T-helper 9 cell (primary cell): ENCODE measurements at places on chromosomes 11 and 22.

DNA sequence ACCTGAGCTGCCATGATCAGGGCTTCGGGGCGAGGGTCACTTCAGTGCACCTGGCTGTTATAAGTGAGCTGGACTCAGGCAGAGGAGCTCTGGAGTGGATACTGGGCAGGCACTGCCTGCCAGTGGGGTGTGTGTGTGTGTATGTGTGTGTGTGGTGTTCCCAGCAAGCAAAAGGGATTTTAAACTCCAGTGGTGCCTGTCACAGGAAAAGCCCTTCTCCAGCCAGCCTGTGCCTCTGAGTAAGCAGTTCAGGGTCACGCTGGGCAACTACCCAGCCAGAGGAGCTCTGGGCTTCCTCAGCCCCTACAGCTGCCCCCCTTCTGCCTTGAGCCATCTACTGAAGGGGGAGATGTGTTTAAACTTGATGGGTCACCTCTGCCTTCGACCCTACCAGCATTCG, 109.0 kb downstream of the OSBP2 start:
- no peak for DNase-seq

DNA sequence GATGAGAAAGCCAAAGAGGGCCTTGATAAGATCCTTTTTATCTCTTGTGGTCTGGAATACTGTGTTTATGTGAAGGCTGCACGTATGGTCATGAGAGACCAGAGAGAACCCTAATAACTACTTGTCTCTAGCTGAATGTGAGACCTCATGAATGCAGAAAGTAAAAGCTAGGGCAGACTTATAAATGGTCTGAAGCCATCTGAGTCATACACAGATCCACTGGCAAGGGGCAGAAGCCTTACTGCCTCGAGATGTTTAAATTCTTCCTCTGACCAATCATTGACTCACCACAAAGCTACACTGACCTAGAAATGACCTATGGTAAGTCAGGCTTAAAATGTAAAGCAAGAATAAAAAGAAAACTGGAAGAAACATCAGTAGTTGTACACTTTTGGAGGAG, 22.7 kb upstream of the OR4B1 start:
- no peak for DNase-seq

- no peak for DNase-seq
Measured at GRCh38 chr11:112504056-112504455, 243.4 kb upstream of the PLET1 start.

DNA sequence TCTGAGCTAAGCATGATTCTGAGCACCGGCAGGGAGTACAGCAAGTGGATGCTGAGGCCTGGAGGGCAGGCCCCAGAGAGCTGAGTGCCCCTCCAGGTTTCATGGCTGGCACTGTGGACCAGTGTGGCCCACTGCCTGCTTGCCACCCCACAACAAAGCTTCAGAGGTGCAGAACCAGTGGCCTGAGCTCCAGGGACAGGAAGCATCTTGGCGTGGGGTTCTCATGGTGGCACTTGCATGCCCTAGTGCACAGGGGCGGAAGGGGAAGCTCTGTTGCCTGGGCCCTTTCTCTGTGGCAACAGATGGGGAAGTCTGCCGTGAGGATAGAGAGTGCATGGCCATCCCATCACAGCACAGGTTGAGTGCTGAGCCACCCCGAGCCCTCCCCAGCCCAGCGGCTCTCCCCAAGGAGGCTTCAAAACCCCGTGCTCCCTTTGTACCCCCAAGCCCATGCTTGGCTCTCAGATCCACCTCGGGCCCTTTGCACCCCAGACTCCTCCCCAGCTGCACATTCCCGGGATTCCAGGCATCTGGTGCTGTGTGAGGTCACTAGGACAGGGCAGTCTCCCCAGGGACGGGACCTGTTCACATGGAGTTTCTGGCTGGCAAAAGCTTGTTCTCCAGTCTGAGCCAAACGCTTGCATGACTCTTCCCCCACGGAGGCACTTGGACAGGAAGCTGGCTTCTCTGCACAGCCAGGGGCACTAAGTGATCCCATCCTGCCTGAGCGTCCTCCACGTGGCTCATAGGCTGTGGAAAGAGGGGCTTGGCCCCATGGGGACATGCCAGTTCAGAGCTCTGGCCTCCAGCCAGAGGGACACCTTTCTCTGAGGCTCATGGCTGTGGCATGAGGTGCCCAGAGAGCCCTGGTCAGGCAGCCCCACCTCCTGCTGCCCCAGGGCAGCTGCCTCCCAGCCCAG, 4.2 kb downstream of the SLC25A1 start:
- no peak for DNase-seq

- no peak for DNase-seq
Measured at GRCh38 chr11:78000193-78000592, 5.7 kb upstream of the INTS4 start.

DNA sequence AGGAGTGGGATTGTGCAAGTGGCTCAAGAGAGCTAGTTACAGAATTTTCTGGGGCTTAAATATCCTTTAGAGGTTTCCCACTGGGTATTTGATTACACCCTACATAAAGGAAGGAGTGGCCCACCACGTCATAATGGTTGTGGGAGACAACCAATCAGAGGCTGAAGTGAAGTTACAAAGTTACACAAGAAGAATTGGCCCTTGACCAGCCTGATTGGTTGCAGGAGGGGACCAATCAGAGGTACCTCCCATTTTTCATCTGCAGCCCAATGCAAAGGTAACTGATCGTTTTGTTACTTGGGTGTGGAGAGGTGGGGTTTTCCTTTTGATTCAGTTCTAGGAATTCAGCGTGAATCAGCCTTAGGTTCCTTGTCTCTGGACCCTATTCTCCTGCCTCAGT, 430.5 kb upstream of the FAT3 start:
- no peak for DNase-seq

GRCh38 chr22:17966403-17966717, 58.0 kb downstream of the MICAL3 start:
- DNase-seq: no peak

DNA sequence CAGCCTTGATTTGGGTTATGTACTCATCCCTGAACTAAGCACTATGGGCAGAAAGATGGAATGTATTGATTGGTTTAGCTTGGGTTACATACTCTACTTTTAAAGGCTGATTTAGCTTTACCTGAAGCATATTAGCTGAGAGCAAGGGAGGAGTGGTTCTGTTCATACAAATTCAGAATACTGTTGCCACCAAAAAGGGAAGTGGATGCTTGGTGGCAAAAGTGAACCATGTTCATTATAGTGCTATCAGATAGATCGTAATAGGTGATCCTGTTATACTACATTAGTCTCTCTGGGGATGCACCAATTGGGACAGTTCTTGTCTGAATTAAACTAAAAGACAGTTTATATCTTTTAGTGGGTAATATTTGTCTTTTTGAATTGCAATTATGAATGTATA, 44.5 kb upstream of the RRM1 start:
- DNase-seq: no peak

GRCh38 chr11:129455756-129456655, 80.4 kb downstream of the BARX2 start:
- no peak for DNase-seq

DNA sequence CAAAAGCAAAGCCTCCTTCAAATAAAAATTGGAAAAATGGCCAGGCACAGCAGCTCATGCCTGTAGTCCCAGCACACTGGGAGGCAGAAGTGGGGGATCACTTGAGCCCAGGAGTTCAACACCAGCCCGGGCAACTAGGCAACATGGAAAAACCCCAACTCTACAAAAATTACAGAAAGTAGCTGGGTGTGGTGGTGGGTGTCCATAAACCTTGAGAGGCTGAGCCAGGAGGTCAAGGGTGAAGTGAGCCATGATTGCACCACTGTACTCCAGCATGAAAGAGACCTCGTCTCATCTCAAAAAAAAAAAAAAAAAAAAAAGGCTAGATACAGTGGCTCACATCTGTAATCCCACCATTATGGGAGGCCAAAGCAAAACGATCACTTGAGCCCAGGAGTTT, 22.3 kb downstream of the DDX6 start:
- no peak for DNase-seq

DNA sequence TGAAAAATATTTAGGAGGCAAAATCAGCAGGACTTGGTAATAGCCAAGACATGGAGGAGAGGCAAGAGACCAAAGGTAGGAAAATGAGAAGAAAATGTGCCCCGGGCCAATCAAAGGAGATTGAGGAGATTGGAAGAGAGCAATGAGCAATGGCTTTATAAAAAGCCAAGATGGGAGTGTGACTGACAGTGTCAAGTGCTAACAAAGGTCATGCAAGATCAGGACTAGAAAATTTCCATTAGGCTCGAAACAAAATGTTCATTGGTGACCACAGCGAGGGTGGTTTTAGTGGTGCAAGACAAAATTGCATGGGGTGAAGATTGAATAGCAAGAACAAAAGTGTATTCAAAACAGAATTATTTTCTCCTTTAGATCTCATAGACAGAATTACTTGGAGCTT, 45.2 kb upstream of the TBCEL start:
- no peak for DNase-seq

DNA sequence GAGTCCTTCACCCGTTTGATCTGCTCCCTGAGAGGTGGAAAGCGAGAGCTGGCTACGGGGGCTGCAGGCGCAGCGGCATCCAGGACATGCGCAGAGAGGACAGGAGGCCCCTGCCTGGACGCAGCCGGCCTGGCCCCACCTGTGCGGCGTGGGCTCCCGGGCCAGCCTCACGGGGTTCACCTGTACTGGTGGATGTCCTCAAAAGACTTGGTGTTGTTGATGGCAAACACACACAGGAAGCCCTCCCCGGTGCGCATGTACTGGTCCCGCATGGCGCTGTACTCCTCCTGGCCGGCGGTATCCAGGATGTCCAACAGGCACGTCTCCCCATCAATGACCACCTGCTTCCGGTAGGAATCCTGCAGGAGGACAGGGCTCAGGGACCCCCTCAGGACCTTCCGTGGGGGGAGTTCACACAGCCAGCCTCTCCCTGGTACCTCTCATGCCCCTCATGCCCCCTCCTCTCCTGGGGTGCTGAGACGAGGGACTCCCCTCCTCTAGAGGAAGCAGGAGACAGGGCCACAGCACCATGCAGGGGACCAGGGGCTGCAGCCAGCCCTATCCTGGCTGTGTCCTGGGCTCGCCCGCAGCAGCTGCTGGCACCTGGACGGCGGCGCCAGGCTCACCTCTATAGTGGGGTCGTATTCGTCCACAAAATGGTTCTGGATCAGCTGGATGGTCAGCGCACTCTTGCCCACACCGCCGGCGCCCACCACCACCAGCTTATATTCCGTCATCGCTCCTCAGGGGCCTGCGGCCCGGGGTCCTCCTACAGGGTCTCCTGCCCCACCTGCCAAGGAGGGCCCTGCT, 1.6 kb downstream of the HRAS start:
- no peak for DNase-seq

- DNase-seq: no peak
Measured at GRCh38 chr22:46129390-46130041, 20.8 kb upstream of the PPARA start.

GRCh38 chr11:13210424-13210823, 67.2 kb upstream of the BMAL1 start:
- DNase-seq: peak; percentile 6

DNA sequence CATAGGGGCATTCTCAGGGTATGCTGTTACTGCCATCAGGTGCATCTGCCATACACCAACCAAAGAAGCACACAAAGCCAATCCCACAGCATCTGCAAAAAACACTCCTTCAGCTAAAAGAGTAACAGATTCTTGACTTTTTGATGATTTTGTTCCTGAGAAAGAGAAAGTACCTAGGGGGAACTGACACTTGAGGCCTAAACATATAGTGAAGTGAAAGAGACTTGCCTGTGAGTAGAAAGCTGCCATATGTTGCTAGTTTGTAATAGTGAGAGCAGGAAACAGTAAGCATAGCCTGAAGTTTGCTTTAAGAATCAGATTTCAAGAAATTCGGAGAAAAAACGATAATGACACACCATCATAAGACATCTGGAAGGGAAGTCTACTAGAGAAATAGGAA, 97.9 kb upstream of the CTSC start:
- DNase-seq: no peak

DNA sequence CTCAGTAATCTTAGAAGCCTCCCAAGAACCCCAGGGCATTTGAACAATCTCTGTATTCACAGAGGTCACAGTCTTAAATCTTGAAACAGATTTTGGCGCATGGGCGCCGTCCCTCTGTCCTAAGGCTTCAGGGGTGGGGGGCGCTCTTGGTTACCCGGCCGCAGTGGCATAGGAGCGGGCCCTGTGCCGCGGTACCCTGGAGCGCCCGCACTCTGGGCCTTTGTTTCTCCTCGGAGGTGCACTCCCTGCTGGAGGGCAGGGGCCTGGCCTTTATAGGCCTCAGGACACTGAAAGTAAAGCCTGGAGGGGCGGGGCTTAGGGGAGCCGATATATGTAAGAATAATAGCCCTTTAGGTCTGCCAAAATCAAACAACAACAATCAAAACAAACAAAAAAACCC, 197.3 kb upstream of the FOLH1 start:
- DNase-seq: no peak

DNA sequence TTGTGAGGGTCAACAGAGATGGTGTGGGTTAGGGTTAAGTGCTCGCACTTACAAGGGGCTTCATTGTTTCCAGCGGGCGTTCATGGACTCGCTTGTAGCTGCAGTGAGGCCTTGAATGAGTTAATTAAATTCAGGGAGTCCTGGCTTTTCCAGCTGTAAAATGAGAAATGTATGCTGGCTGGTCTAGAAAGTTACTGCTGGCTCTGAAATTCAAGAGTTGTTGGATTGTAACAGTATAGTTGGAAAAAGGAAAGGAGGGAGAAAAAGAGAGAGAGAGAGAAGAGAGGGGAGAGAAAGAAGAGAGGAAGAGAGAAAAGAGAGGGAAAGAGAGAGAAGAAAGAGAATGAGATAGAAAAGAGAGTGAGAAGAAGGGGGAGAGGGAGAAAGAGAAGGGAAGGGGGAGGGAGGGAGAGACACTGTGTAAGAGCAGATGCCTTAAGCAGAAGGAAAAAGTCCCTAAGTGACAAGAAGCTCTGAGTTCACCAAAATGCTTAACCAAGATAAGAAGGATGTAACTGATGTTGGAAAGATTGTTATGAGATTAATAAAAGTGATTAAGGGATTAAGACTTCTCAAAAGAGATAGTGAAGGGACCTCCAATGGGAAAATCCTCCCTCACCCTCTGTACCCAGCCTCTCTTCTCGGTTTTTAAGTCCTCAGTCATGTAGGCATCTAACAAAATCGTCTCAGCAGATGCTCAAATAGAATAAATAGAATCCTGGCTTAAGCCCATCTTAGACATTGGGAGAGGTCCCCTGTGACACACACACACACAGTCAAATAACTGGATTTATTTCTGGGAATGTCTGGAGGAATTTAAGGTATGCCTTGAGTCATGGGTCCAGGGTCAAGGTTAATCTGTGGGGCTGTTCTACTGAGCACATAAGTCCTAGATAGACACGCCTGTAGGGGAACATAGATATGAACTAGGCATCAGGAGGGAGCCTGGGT, 477.9 kb downstream of the MIAT start:
- no peak for DNase-seq

GRCh38 chr22:45101515-45102227, 62.1 kb upstream of the NUP50 start:
- DNase-seq: no peak

DNA sequence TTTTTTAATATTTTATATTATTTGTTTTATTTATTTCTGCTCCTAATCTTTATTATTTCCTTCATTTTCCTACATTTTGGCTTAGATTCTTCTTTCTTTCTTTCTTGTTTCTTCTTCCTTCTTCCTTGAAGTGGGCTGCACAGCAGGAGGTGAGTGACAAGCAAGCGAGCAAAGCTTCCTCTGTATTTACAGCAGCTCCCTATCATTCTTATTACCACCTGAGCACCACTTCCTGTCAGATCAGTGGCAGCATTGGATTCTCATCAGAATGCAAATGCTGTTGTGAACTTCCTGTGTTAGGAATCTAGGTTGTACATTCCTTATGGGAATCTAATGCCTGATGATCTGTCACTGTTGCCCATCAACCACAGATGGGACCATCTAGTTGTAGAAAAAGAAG, 784.9 kb upstream of the LUZP2 start:
- no peak for DNase-seq

GRCh38 chr11:62592146-62592815, 958 bp upstream of the TUT1 start:
- no peak for DNase-seq
